ENCODE measurements at places on chromosomes 7 and 10.

DNA sequence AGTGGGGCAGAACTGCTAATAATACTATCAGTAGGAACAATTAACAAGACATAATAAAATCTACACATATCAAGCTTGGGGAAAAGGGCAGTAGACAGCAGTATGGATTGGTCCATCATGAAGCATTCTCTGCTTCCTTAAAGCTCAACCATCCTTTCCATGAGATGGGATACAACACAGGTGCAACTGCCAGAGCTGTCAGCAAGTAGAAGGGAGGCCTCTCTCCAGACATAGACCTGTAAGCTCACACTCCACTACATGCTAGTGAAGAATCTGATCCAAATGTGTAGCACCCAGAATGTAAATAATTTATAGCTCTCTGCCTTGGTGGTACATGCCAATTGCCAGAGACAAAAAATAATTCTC lies 41.5 kb upstream of the ANAPC16 start:
- no peak for DNase-seq

- no peak for DNase-seq
Observed at GRCh38 chr10:98411768-98412167, 3.2 kb downstream of the PYROXD2 start.

DNA sequence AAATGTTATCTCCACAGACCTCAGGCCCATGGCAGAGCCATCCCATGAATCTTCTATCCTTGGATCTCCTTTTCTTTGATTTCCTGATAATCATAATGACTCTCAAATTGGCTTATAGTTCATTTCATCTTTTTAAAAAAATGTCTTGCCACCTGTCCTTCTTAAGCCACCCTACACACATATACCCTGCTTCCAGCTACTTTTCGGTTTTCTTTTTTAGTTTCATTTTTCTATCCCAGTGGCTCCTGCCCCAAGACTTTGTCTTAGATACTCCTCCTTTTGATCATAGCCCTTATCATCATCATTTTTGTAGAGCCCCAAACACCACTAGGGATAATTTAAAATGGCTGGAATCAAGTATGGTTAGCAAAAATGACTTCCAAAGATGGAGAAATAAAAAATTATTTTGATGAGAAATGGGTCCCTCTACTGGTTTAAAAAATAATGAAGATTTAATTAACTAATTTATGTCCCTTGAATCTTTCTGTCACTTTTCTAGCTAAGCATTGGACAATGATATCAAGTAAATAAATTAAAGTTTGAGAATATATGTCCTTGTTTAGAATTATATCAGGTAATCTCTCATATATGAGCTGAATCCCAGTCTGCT lies 277.3 kb upstream of the SEMA3D start:
- no peak for DNase-seq

DNA sequence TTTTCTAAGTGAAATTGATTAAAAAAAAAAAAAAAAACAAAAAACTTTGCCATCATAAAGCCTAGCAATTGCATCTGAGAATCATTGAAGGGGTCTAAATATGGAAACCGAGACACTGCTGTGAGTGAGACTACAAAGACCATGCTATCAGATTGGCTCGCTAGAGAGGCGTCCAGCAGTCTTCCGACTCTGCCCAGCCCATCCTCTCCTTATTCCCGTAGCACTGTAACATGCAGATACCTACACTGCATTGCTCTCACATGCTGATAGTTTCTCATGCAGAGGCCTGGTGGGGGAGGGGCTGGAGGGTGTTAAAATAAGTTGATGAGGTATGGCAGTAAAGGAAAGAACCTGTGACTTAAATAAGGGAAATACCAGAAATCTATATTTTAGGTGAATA lies 130.7 kb downstream of the NRF1 start:
- DNase-seq = no peak

- no peak for DNase-seq
Observed at GRCh38 chr10:5094265-5095205, at the start of gene AKR1C3. AKR1C3 (plus strand) TSS chr10:5094414; CDS start chr10:5094445, 31 bp downstream.

DNA sequence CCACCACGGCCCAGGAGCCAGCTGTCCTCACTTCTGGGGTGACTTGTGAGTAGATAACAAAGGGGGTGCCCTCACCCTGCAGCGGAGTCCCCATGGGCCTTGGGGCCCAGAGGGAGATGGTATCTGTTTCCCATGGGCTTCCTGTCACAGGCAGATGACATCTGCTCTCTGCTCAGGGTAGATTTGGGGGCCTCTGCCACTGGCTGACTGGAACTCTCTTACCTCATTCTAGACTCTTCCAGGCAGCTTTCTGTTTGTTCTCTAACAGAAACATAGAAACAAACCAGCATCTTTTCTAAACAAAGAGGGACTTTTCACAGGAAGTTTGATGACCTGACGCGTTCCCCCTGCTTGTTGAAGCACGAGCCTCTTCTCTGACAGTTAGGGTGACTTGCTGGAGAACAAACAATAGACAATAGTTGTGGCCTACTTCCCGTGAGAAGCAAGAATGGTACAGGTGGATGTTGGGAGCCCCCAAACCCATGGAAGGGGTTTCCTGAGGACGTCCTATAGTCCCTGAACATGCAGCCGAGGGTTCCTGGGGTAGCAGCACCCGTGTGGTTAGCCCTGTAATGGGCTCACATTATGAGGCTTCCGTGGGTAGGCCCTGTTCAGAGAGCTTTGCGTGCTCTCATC lies 61.6 kb downstream of the GRK5 start:
- DNase-seq = peak; percentile 64

GRCh38 chr10:78900715-78901430 lies 167.9 kb upstream of the ZMIZ1 start:
- DNase-seq = no peak

DNA sequence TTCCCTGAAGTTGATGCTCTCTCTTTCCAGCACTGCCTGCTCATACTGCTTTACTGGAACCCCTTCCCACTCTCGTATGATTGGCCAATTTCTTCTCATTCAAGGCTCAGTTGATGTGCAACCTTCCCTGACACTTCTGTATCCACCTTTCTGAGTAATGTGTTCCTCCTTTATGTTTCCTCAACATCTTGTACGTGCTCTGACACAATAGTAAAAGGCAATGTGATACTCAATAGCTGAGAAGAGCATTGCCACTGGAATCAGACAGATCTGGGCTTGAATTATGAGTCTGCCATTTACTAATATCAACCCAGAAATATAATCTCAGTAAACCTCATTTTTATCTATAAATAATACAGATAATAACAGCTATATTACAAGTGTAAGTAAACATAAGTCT lies 34.7 kb downstream of the ARL4A start:
- DNase-seq = no peak

- no peak for DNase-seq
Observed at GRCh38 chr10:70359017-70359550, 23.3 kb downstream of the LRRC20 start.

- no peak for DNase-seq
Observed at GRCh38 chr10:127973791-127974311, 66.9 kb downstream of the PTPRE start.

GRCh38 chr7:37751096-37751495 lies 67.5 kb downstream of the GPR141 start:
- DNase-seq = no peak

- DNase-seq = no peak
Observed at GRCh38 chr7:67523713-67524112, 527.1 kb downstream of the TYW1 start.

GRCh38 chr10:88256886-88257285 lies 326.2 kb downstream of the RNLS start:
- no peak for DNase-seq

DNA sequence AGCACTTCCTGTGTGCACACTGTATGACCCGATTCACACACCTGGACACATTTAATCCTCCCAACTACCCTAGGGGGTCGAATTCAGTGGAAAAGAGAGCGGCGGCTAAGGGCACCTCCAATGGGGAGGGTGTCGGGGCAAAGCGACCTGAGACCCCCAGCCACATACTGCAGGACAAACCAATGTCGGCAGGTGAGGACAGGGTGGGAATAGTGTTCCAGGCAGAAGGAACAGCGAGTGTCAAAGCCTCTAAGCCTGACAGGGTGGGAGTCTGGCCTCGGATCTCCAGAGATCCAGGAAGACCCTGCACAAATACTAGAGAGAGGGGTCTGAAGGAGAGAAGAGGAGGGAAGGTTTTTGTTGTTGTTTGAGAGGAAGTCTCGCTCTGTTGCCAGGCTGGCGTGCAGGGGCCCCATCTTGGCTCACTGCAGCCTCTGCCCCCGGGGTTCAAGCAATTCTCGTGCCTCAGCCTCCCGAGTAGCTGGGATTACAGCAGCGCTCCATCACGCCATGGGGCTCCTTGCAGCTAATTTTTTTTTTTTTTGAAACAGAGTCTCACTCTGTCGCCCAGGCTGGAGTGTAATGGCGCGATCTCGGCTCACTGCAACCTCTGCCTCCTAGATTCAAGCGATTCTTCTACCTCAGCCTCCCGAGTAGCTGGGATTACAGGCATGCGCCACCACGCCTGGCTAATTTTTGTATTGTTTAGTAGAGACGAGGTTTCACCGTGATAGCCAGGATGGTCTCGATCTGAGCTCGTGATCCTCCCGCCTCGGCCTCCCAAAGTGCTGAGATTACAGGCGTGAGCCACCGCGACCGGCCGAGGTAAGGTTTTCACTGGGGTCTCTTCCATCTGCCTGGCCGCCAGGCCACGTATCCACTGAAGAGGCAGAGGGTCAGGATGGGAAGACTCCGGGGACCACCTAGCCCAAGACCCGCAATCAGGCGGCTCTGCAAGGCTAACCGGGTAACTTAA lies 1.2 kb upstream of the ARPC1B start:
- DNase-seq = no peak

- DNase-seq = no peak
Observed at GRCh38 chr10:79019441-79020014, 49.2 kb upstream of the ZMIZ1 start.

Measured in activated T-cell treated with anti-CD3 and anti-CD28 coated beads, Interleukin-2, amount 50 U/mL, for 48 hours (primary cell).